Pancreas (tissue), 10 donors: ENCODE measurements at places on chromosomes 11 and 22. TPM values are rescaled to one million over a fixed set of nuclear protein-coding genes. Genes with fewer than 3 reads are reported as not detected.

GGT5 gene
- total RNA-seq: 10.9 TPM

TREH gene
- total RNA-seq: 0.14 TPM

CNIH2 gene
- total RNA-seq: 6.8 TPM

KCNJ5 gene
- total RNA-seq: 4.6 TPM

HIRA gene
- 14.6 TPM for total RNA-seq

ZFTA gene
- 6.6 TPM for total RNA-seq

MRTFA gene
- 24.5 TPM for total RNA-seq

DNA sequence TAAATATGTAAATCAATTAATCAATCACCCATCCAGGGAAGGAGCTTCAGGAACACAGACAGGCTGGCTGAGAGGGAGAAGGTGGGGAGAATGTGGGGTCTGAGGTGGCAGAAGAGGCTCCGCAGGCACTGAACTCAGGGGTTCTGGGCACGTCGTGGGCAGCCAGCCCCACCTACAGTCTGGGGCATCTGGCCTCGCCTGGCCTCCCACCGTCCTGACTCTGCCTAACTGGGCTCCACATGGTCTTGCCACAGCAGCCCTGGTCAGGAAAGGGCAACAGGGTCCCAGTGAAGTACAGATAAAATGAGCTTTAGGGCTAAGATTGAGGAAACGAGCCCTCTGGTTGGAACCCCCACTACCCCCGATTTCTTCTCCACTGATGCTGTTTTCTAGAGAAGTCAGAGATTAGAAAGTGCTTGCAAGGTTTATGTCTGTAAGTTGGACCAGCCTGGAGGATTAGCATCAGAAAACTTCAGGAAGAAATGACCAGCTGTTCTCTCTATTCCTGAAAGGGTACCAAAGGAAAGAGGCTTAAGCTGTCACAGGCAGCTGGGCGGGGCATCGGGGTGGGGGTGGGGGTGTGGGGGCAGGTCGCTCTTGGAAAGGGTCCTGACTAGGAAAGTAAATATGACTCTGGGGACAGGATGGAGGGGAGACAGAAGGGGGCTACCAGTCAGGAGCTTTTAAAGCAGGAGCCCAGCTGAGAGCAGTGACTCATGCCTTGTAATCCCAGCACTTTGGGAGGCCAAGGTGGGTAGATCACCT lies 261.7 kb downstream of the BUD13 start:
- no peak overlapping the region for H3K27ac ChIP-seq
- H3K4me3 ChIP-seq: no peak overlapping the region
- no peaks in the 10 kb centered on the region for H3K36me3 ChIP-seq

GRCh38 chr11:86150847-86151173 lies 81.9 kb upstream of the PICALM start:
- H3K4me1 ChIP-seq: peaks cover 7% of the 10 kb centered on the region
- H3K27ac ChIP-seq: peak overlapping the region; percentile 70
- H3K36me3 ChIP-seq: no peaks in the 10 kb centered on the region
- DNase-seq: no peak
- no peaks in the 10 kb centered on the region for H3K27me3 ChIP-seq

DNA sequence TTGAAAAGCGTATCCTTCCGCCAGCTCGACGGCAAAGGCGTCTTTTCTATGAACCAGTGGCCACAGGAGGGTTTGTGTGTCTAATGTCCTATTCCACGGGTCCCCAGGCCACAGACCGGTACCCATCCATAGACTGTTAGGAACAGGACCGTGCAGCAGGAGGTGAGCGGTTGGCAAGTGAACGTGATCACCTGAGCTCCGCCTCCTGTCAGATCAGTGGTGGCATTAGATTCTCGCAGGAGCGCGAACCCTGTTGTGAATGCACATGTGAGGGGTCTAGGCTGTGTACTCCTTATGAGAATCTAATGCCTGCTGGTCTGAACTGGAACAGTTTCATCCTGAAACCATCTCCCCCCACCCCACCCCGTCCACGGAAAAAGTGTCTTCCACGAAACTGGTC lies 62.7 kb upstream of the KCNQ1OT1 start:
- no peaks in the 10 kb centered on the region for H3K27me3 ChIP-seq
- no peaks in the 10 kb centered on the region for H3K36me3 ChIP-seq

- DNase-seq: no peak
- no peaks in the 10 kb centered on the region for H3K4me1 ChIP-seq
- no peaks in the 10 kb centered on the region for H3K36me3 ChIP-seq
- H3K27ac ChIP-seq: no peak overlapping the region
- no peak overlapping the region for H3K4me3 ChIP-seq
- no peaks in the 10 kb centered on the region for H3K27me3 ChIP-seq
These were observed 48.6 kb downstream of the MTNR1B start for GRCh38 chr11:93017821-93018690.

GRCh38 chr11:16252373-16252772 lies 104.0 kb downstream of the SOX6 start:
- H3K4me3 ChIP-seq: no peak overlapping the region
- DNase-seq: no peak

DNA sequence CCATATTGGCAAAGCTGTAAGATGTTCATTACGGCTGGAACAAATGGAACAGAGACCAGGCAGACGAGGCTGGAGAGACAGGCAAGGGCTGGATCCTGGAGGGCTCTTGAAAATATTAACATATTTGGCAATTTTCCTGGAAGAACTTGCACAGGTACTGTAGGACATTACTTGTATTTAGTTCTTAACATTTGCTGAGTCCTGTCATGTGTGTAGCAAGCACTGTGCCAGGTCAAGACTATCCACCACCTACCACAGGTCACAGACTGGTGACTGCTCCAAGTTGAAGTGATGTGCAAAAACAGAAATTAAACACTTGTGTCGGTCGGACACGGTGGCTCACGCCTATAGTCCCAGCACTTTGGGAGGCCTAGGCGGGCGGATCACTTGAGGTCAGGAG lies 58.7 kb upstream of the TNRC6B start:
- DNase-seq: no peak
- H3K27ac ChIP-seq: no peak overlapping the region
- no peaks in the 10 kb centered on the region for H3K36me3 ChIP-seq
- H3K27me3 ChIP-seq: no peaks in the 10 kb centered on the region

DNA sequence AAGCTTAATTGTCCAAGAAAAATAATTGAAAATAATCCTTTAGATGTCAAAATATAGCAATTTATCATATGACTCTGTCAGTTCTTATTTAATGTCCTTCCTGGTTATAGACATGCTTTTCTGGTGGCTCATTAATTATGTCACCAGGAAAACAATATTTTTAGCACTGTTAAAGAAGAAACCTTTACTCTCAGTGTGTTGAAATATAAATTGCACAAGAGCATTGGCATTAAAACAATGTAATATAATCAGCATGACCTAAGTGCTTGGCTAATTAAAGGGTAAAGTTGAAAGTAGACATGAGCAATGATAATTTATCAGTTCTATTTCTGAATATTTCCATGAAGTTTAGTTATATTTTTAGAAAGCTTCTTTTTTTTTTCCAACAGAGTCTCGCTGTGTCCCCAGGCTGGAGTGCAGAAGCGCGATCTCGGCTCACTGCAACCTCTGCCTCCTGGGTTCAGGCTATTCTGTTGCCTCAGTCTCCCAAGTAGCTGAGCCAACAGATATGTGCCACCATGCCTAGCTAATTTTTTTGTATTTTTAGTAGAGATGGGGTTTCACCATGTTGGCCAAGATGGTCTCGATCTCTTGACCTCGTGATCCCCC lies 232.3 kb downstream of the JRKL start:
- no peak overlapping the region for H3K27ac ChIP-seq
- DNase-seq: no peak
- no peak overlapping the region for H3K4me3 ChIP-seq
- H3K36me3 ChIP-seq: no peaks in the 10 kb centered on the region

DNA sequence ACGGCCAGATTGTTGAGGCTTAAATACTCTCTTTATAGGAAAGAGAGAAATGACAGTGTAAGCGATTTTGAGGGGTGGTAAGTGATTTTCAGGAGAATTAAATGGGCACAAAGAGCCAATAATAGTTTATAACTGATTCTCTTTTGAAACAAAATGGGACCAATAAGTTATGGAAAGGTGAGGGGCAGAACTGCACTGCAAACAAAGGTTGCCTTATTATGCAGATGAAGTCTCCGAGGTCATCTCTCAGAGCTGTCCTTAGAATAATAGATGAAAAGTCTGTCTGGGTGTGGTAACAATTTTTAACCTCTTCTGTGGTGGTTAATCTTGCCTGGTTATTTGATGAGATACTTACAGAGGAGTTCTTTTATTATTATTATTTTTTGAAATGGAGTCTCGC lies 14.7 kb upstream of the CRTAM start:
- no peaks in the 10 kb centered on the region for H3K4me1 ChIP-seq
- no peak overlapping the region for H3K4me3 ChIP-seq
- H3K36me3 ChIP-seq: no peaks in the 10 kb centered on the region
- no peaks in the 10 kb centered on the region for H3K27me3 ChIP-seq

DNA sequence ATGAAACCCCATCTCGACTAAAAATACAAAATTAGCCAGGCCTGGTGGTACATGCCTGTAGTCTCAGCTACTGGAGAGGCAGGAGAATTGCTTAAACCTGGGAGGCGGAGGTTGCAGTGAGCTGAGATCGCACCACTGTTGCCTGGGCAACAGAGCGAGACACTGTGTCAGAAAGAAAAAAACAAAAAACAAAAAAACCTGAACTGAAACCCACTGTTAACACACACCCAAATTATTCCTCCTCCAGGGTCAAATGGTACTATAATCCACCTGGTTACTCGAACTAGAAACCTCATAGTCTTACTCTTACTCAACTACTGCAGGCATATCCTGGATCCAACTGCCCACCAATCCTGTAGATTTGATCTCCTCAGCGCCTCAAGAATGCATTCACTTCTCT lies 35.5 kb downstream of the USP28 start:
- no peaks in the 10 kb centered on the region for H3K27me3 ChIP-seq
- no peaks in the 10 kb centered on the region for H3K36me3 ChIP-seq
- no peaks in the 10 kb centered on the region for H3K4me1 ChIP-seq
- no peak overlapping the region for H3K4me3 ChIP-seq
- no peak for DNase-seq

DNA sequence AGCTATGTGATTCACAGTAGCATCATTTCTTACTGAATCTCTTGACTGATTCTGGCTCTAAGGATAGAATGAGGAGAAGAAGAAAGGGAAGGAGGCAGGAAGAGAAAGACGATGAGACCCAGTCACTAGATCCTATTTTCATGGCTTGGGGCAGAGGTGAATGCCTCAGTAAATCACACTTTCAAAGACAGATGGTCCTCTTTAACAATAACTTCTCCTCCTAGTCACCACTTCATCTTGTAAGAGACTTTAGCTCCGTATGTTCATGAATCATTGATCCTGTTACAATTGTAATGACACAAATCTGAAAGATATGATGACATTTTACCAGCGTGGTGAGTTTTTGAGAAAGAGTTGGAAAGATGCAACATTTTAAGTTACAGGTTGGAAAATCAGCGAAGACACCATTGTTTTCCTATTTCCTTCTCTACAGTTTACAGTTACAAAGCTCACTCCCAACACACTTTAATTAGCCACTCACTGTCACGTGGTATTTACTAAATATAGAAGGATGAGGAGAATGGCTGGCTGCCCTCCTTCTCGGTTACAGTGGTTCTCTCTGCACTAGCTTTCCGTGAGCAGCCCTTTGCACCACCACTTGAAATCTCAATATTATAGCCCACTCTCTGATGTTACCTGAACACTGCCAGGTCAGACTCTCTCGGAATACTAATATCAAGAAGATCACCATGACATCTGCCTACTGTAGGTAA lies 205.8 kb downstream of the CADM1 start:
- DNase-seq: no peak
- H3K27me3 ChIP-seq: no peaks in the 10 kb centered on the region
- no peaks in the 10 kb centered on the region for H3K4me1 ChIP-seq
- H3K36me3 ChIP-seq: no peaks in the 10 kb centered on the region

DNA sequence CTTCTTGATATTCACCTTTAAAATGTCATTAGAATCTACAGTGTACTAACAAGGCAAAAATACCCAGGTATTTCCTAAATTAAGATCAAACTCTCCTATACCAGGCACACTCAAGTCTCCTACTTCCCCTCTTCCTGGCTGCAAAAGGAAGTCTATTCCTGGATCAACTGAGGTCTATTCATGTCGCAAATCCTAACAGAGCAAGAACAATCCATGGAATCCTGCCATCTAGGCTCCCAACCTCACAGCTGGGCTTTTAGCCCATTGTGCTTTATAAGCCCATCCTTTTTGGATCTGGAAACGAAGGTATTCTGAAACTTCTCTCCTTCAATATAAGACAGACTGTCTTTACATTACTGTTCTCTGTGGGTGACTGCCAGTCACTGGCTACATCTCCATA lies 161.8 kb downstream of the SOX6 start:
- peaks cover 6% of the 10 kb centered on the region for H3K4me1 ChIP-seq
- H3K36me3 ChIP-seq: no peaks in the 10 kb centered on the region

GRCh38 chr22:30373331-30374325 lies 13.6 kb downstream of the RNF215 start:
- H3K36me3 ChIP-seq: no peaks in the 10 kb centered on the region
- no peaks in the 10 kb centered on the region for H3K4me1 ChIP-seq
- no peaks in the 10 kb centered on the region for H3K27me3 ChIP-seq

GRCh38 chr22:20919718-20920117 lies 2.5 kb downstream of the CRKL start:
- H3K27me3 ChIP-seq: no peaks in the 10 kb centered on the region
- no peak overlapping the region for H3K27ac ChIP-seq

- no peak overlapping the region for H3K4me3 ChIP-seq
- H3K27me3 ChIP-seq: no peaks in the 10 kb centered on the region
These were observed 51.2 kb upstream of the ELF5 start for GRCh38 chr11:34564807-34565241.

DNA sequence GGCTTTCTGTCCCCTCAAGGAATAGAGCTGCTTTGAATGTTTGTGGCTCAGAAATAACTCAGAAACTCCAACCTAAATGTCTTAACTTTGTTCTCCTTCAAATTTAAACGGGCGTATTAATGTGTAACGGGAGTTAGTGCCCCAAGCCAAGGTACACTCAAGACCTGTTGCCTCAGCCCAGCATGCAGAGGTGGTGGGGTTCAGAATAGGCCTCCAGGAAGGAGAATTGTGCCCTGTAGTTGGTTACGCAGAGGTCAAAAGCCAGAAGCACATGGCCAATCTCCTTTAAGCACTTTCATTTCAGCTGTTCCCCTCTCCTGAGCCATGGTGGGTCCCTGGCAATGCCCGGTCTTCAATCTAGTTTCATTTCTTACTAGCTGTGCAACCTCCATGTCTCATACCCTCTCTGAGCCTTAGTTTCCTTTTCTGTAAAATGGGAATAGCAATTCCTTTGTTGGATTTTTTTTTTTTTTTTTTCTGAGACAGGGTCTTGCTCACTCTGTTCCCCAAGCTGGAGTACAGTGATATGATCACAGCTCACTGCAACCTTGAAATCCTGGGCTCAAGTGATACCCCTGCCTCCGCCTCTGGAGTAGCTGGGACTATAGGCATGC lies 4.2 kb downstream of the HMOX1 start:
- H3K27me3 ChIP-seq: no peaks in the 10 kb centered on the region
- H3K4me3 ChIP-seq: no peak overlapping the region
- no peak overlapping the region for H3K27ac ChIP-seq
